Globus pallidus (tissue), 1 donor: ENCODE measurements at places on chromosomes 4 and X.

DNA sequence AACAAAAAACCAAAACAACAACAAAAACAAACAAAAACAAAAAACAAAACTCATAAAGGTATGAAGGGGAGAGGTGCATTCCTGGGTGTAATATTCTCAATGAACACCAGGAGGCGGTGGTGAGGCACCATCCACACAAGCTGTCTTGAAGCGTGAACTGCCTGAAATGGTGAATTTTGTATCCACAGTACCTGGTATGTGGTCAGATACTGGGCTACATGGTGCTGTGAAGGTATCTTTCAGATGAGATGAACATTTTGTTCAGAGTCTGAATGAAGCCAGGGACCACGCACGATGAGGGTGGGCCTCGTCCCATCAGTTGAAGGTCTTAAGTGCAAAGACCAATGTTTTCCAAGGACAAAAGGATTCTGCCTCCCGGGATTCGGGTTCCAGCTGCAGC lies 58.5 kb downstream of the ASMT start:
- no peak for DNase-seq

GRCh38 chr4:181319629-181320028 lies 923.6 kb upstream of the TENM3 start:
- DNase-seq: no peak

GRCh38 chrX:122868631-122869030 lies 315.4 kb upstream of the GRIA3 start:
- no peak for DNase-seq

DNA sequence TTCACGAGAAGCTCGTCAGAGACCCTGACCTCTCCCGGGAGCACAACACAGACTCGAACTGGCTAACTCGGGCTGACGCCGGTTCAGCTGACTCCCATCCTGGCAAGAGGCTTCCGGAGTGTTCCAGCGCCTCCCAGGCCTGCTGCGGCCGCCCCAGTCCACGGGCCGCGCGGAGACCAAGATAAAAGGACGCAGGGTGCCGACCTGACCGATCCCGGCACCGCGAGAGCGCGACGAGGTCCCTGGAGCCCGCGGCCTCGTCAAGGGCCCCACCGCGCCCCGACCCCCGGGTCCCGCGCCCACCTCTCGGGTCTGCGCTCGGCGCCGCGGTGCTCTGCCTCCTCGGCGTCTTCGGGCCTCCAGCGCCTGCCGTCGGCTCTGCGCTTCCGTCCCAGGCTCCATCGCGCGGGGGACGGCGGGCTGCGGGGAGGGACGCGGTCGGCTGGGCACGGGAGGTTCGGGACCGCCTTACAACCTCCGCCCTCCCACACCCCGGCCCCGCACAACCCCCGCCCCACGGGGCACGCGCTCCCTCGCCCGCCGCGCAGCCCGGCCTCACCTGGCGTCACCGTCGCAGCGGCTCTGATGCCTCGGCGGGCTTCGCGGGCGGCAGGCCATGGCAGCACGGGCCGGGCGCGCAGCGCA lies 426 bp downstream of the SLBP start:
- peak; percentile 49 for DNase-seq

DNA sequence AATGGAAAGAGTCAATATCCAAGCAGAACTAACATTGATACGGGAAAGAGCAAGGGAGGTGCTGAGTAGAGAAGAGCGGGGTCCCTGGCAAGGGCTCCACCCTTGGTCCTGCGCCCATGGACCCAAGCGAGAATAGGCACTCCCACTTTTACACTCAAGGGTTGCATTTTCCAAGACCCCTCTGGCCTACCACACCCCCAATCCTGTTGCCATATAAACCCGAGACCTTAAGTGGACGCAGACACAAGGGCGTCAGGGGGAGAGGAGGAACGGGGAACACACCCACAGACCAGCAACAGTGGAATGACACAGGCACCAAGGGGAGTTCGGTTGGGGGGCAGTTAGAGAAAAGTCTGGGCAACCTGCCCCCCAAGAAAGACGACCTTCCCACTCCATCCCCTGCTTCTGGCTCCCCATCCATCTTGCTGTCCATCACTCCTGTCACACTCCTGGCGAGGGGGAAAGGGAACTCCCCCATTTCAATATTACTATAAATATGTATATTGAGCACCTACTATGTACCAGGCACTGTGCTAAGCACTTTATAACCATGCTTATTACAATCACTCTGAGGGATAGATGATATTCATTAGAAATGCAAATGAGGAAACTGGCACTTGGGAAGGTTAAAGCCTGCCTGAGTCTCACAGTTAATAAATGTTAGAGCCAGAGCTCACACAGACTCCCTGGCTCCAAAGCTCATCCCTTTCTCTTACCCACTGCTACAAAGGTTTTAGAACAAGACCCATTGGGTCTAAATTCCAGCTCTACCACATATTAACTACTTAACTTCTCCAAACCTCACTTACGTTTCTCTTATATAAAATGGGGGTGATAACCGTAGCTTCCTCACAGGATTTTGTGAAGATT lies 51.7 kb downstream of the SCD5 start:
- no peak for DNase-seq

- no peak for DNase-seq
Observed at GRCh38 chrX:108268434-108269080, 169.7 kb downstream of the COL4A6 start.

GRCh38 chrX:79366873-79367749 lies at the start of gene ITM2A:
ITM2A (minus strand) TSS chrX:79367334; CDS start chrX:79367215, 119 bp downstream.
- DNase-seq: peak; percentile 33

- no peak for DNase-seq
Observed at GRCh38 chrX:101602077-101602476, 15.7 kb downstream of the ARMCX6 start.

GRCh38 chr4:170827562-170828274 lies 738.0 kb upstream of the AADAT start:
- DNase-seq: no peak

GRCh38 chr4:71907071-71907470 lies 123.2 kb upstream of the GC start:
- DNase-seq: no peak

- no peak for DNase-seq
Observed at GRCh38 chr4:33543941-33544450, 2700.3 kb downstream of the ARAP2 start.

DNA sequence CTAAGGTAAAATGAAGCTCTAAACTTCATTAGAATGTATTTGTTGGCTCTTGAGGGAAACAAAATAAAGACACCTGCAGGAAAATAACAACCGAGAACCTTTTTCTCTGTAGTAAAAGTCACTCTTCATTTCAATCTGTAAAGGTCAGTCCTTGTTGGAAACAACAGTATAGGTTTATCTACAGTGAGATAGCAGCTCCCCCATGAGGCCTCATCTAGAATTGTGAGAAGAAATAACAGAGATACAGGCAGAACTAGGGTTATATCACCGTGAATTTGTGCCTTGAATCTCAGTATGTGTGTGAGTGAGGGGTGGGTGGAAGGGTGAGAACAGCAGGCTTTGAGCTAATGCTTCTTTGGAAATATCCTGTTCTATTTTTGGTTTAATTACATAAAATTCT lies 107.8 kb upstream of the FMR1 start:
- peak; percentile 23 for DNase-seq

- DNase-seq: no peak
Observed at GRCh38 chr4:61041527-61041926, 158.6 kb upstream of the ADGRL3 start.

- no peak for DNase-seq
Observed at GRCh38 chr4:153576443-153576774, 107.7 kb upstream of the TLR2 start.

DNA sequence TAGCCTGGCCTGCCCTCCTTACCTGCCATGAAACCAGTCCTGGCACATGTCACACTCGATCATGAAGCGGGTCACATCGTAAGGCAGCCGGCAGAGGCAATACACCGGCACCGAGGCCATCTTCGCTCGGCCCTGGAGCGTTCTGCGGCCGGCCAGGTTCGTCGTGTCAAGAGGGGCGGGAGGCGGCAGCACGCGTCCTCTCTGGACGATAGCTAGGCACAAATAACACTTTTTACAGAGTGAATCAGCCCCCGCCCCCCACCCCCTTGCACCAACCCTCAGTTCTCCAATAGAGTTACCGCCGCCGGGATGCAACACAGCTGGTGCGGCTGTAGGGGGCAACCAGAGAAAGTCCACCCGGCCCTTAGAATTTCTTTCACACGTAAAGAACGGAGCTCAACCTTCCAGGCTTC lies 1.7 kb downstream of the PHF8 start:
- DNase-seq: peak; percentile 26

- no peak for DNase-seq
Observed at GRCh38 chrX:7889680-7890079, 37.5 kb downstream of the PNPLA4 start.

- DNase-seq: no peak
Observed at GRCh38 chrX:133609166-133609565, 193.9 kb upstream of the GPC4 start.

DNA sequence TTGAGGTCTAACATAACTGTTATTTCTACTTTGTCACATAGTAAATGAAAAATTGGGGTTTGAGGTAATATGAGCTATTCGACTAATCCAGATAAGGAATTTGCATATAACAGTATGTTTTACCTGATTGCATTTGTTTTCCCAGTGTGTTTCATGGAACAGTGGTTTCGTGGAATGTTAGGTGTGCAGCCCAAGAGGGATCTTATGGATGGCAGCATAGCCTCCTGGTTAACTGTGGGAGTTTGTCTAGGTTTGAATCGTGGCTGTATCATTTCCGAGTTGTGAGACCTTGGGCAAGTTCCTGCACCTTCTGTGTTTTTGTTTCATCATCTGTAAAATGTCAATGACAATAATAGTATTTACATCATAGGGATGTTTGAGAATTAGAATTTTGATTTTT lies 7.9 kb downstream of the BMPR1B start:
- DNase-seq: no peak

DNA sequence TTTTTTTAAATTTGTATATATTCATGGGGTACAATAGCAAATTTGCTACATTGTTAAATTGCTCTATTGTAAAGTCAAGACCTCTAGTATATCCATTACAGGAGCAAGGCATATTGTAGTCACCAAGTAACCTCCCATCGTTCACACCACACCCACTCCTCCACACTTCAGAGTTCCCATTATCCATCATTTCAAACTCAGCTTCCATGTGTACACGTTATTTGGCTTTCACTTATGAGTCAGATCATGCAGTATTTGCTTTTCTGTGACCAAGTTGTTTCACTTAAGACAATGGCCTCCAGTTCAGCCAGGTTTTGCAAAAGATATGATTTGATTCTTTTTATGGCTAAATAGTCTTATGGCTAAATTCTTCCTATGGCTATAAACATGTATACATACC lies 2614.2 kb downstream of the PCDH7 start:
- DNase-seq: no peak

- no peak for DNase-seq
Observed at GRCh38 chr4:143883529-143883928, 21.8 kb downstream of the GYPE start.
